ENCODE measurements at places on chromosomes 2 and 18.

DNA sequence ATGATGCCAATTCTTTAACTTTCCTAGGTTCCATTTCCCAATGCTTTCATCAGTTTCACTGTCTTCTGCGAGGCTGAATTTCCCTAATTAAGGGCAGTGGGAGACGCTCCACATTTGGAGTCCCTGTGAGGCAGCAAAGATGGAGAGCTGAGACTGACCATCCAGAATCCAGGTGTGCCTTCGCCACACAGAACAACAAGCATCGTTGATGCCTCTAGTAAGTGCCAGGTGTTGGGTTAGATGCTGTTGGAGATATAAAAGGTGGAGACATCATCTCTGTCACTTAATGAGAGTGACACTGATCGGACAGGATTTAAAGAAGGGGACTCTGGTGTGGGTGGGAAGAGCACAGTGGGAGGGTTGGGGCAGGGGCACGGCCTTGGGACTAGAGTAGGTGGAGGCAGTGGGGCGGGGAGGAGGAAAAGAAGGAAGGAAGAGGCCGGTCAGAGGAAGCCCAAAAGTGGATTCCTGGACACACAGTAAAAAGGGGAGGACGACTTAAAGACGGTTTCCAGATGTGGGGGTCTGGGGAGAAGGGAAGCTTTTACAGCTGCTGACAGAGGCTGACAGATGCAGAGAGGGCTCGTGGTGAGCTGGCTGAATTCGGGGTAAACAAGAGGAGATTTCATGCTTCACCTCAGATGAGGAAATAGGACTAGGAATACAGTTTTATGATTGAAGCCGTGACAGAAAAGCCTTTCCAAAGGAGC, 113.0 kb downstream of the BCL2 start:
- DNase-seq, result no peak

DNA sequence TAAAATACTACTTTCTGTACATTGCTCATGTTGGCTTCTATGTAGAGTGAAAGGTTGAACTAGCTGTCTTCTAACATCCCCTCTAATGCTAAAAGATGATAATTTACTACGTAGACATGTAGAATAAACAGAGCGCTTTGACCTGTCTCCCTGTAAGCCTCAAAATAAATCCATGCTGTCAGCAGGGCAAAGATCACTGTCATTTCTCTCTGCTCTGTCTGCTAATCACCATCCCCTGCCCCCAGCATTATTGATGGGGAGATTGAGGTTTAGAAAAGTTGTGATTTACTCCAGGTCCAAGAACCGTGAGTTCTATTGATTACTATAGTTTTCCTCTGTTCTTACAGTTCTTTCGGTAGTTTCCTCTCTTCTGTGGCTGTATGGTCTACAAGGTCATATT, 39.0 kb upstream of the GRHL1 start:
- DNase-seq, result no peak

DNA sequence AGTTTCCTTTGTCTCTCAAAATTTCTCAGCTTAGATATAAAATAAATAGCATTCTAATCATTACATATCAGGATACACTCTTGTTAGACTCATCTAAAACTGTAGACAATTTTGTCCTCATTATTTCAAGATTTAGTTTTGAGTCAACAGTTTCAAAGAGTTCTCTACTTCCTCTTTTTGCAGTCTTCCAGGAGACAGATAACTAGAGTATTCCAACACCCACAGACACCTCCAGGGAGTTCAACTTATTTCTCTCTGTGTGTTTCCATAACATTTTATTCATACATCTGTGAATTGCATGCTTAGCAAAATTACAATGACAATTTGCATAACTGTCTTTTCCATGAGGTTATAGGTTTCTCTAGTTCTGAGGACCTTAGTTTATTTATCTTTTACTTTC, 166.6 kb upstream of the HNMT start:
- no peak for DNase-seq

- no peak for DNase-seq
Measured at GRCh38 chr2:71618327-71619113, 165.2 kb downstream of the DYSF start.

- no peak for DNase-seq
Measured at GRCh38 chr2:192203876-192204275, 9.1 kb upstream of the TMEFF2 start.

GRCh38 chr2:216721141-216721540, 25.8 kb upstream of the IGFBP5 start:
- no peak for DNase-seq

GRCh38 chr2:145797692-145798091, 1277.8 kb upstream of the ZEB2 start:
- peak; percentile 25 for DNase-seq

- no peak for DNase-seq
Measured at GRCh38 chr18:22539051-22539765, 121.5 kb upstream of the CTAGE1 start.

DNA sequence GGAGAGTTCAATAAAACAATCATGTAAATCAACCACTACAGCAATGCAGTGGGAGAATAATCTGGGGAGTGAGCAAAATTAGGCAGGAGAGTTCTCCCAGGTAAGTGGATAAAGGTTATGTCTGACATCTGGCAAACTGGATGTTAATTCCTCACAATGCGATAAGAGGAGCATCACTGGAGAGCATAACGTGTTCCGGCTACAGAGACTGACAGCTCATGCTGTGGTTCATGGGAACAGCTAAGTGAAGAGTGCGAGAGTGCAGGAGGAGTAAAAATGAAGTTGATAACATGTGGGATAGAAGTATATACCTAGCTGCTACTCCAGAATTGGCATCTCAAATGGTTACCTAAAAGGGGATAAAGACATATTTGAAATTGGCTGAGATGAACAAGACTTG, 153.2 kb downstream of the LTBP1 start:
- no peak for DNase-seq

DNA sequence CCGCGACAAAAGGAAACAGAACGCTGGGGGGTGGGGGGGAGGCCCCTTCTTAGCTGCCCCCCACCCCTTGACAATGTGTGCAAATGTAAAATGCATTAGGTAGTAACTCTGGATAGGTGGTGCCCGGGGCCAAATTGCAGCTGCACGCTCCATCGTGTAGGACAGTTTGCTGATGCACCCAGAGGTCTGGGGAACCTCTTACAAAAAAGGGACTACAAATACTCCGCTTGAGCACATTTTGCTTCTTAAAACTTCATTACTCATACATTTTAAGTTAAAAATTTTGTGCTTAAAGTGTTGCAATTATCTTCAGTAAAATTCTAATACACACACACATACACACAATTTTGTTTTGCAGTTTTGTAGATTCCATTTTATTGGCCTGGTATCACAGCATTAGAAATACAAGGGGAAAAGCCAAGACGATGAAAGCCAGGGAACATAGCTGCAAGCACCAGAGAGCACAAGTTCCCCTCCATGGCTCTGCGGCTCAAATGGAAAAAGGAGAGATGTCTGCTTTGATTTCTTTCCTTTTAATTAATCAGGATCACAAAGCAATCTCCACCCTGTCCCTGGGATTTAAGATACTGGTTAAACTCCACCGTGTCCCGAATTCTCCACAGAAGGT, 582.1 kb downstream of the ZEB2 start:
- peak; percentile 3 for DNase-seq

All from Daoy (cell line).